ENCODE measurements at places on chromosomes 11 and 22.
A peak's percentile ranks its signal among the peaks of the same experiment; 100 is the strongest.

DNA sequence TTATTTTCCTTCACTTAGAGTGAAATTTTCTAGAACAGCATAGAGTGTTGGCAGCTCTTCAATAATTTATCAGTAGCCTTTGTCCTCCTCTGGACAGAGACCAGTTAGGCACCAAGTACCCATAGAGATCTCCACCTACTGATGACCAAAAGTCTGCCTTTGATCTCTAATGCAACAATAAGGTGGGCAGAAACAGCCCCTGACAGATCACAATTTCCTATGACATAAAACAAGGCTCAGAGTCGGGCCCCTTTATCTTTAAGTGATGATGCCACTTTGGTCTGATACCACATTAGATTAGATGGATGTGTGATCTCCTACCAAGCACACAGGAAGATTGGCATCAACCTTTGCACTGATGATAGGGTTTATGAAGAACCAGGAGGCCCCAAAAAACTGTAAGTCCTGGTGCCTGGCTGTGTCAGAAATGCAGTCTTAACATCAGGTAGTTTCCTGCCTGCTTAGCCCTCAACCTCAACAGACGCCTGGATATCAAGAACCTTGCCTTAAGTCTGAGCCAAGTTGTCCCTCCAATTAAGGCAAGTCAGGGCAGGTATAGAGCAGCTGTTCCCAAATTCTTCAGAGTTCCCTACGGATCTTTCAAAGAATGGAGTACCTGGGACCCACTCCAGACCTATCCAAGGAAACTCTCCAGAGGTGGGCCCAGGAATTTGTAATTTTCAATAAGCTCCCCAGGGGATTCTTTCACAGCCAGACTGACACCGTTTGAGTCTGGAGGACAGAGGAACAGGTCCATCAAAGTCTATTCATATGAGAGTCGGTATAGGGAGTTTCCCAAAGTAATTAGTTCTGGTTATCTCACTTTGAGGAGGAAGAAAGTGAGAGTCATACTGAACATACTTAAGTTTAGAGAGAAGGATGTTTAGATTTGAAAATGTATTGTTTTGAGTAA is 30.6 kb upstream of the TMPRSS4 start:
- H3K27ac ChIP-seq: peak overlapping the region; percentile 86
- H3K4me3 ChIP-seq: peak overlapping the region; percentile 42
- DNase-seq: peak; percentile 75

- DNase-seq: peak; percentile 16
- no peak overlapping the region for H3K27ac ChIP-seq
- H3K4me3 ChIP-seq: no peak overlapping the region
- H3K36me3 ChIP-seq: no peaks in the 10 kb centered on the region
- no peaks in the 10 kb centered on the region for H3K27me3 ChIP-seq
- H3K4me1 ChIP-seq: peaks cover 8% of the 10 kb centered on the region
Observed at GRCh38 chr11:74487875-74488274, 5.6 kb downstream of the LIPT2 start.

DNA sequence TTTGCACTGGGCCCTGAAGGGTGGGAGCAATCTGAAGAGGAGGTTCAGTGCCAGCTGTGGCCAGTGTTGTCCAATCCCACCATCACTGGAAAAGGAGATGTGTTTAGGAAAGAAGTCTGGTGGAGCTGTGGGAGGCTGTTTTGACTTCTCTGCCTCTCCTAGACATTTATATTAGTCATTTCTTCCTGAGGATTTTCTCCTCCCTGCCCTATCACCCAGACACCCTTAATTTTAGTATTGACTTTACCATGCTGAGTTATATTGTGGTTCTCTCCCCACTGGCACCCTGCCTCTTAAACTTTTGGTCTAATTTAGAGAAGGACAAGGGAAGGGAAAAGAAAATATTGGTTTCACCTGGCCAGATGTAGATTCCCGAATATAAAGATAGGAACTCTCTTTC is 159.1 kb downstream of the WNT11 start:
- DNase-seq: no peak
- H3K36me3 ChIP-seq: no peaks in the 10 kb centered on the region
- no peaks in the 10 kb centered on the region for H3K27me3 ChIP-seq
- no peak overlapping the region for H3K4me3 ChIP-seq
- H3K27ac ChIP-seq: no peak overlapping the region

DNA sequence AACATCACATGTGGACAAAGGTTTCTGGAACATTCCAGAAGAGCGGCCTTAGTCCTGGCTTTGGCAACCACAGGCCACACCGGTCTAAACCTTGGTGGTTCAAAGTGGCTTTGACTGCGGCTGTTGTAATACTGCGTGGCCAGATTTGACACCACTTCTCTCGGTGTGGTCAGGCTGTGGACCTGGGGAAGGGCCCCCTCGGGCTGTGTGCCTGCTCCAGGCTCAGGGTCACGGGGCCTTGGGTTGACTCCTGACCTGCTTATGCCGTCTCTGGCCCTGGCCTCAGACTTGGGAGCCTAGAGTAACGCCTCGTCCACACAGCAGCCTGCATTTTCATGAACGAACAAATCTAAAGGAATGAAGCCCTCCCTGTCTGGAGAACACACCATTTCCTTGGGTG is 118.0 kb downstream of the PHF21B start:
- H3K36me3 ChIP-seq: no peaks in the 10 kb centered on the region
- no peak overlapping the region for H3K27ac ChIP-seq
- no peak overlapping the region for H3K4me3 ChIP-seq
- no peaks in the 10 kb centered on the region for H3K27me3 ChIP-seq

GRCh38 chr11:111840143-111840542 is 31.2 kb downstream of the ALG9 start:
- H3K27ac ChIP-seq: no peak overlapping the region
- H3K36me3 ChIP-seq: peaks cover 48% of the 10 kb centered on the region
- no peak for DNase-seq
- H3K27me3 ChIP-seq: no peaks in the 10 kb centered on the region

GRCh38 chr11:67332081-67332691 is 21.2 kb downstream of the POLD4 start:
- H3K27me3 ChIP-seq: no peaks in the 10 kb centered on the region
- H3K4me1 ChIP-seq: no peaks in the 10 kb centered on the region
- no peak for DNase-seq

DNA sequence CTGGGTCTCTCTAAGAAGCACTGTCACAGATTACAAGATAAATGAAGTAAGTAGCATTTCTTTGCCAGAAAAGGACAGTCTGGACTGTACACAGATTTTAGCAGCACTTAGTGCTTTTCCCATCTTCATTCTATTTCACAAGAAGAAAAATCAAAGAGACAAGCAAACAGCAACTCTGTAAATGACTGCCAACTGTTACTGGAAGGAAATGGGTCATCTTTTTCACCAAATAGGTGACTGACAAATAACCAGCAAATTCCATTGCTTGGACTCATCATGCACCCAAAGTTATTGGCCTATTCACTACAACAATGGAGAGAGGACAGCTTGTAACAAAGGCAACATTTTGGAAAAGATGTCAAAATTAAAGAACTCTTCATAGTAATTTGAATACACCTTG is 28.9 kb upstream of the CARD18 start:
- no peak overlapping the region for H3K27ac ChIP-seq
- no peak overlapping the region for H3K4me3 ChIP-seq
- DNase-seq: no peak
- H3K4me1 ChIP-seq: no peaks in the 10 kb centered on the region

DNA sequence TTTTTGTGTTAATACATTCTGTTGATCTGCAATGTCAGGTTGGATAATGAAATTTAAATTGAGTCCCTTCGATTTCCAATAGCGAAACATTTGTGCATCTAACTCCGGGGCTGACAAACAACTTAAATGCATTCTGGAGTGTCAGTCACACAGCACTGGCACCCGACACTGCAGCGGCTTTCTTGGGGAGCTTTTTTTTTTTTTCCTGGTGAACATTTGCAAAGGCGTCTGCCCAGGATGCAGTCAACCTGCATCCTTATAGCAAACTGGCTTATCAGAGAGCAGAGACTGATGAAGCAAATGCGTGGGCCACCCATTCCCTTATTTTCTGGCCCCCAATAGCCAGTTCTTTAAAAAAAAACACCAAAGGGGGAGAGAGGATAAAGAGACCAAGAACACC is 1167.7 kb downstream of the LRRC4C start:
- H3K36me3 ChIP-seq: no peaks in the 10 kb centered on the region
- no peaks in the 10 kb centered on the region for H3K27me3 ChIP-seq
- DNase-seq: no peak
- H3K4me1 ChIP-seq: no peaks in the 10 kb centered on the region

DNA sequence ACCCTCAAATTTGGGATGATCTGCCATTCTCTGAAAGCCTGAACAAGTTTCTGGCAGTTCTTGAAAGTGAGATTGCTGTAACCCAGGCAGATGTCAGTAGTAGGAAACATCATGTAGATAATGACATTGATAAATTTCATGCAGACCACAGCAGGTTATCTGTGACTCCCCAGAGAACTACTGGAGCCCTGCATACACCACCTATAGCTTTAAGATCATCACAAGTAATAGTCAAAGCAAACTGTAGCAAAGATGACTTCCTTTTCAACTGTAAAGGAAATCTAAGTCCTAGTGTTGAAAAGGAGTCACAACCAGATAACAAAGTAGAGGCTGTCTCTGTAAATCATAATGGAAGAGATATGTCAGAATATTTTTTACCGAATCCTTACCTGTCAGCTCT is 31.0 kb downstream of the DDIAS start:
- H3K27ac ChIP-seq: no peak overlapping the region
- no peaks in the 10 kb centered on the region for H3K36me3 ChIP-seq
- no peaks in the 10 kb centered on the region for H3K27me3 ChIP-seq
- DNase-seq: no peak

Measured in CD4-positive, CD25-positive, alpha-beta regulatory T cell (primary cell).